ENCODE measurements at places on chromosomes 16 and 17. TPM values are rescaled to one million over a fixed set of nuclear protein-coding genes. Genes with fewer than 3 reads are reported as not detected.

The NF1 gene
- 34.9 TPM for total RNA-seq

The GJC1 gene
- 1.2 TPM for total RNA-seq

The TP53TG3B gene
- total RNA-seq = not detected

The OTOA gene
- total RNA-seq = not detected

The CES5A gene
- total RNA-seq = not detected

- no peak for DNase-seq
These were observed 144.3 kb upstream of the TNRC6C start for GRCh38 chr17:77814091-77814772.

DNA sequence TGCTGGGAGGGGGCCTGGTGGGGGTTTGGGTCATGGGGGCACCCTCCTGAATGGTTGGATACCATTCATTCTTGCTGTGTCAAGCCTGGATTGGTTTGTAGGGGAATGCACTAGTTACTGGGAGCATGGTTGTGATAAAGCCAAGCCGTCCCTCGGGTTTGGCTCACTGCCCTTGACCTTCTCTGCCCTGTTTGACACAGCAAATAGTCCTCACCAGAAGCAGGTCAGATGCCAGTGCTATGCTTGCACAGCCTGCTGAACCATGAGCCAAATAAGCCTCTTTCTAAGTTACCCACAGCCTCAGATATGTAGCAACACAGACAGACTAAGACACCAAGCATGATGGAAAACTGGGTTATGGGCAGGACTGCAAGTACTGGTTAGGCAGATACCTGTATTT is 14.6 kb downstream of the ZNF778 start:
- no peak for DNase-seq

DNA sequence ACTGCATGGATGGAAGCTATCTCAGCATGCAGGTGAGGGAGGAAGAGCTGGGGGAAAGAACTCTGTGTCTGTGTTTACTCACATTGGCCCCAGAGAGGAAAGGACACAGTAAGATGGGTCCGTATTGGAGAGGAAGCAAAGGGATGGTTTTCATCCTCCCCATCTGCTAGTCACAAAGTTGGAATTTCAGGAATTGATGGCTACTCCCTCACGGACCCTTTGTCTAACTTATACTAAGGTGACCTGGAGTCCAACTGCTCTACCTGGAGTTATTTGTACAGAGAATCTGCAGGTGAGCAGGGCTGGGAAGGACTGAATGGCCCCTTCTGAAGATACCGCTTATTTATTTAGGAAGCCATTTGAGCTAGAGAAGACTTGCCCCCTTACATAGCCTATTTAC is 55.1 kb downstream of the WNT3 start:
- DNase-seq = no peak

- DNase-seq = no peak
These were observed 126.3 kb upstream of the HSBP1 start for GRCh38 chr16:83681381-83681956.

DNA sequence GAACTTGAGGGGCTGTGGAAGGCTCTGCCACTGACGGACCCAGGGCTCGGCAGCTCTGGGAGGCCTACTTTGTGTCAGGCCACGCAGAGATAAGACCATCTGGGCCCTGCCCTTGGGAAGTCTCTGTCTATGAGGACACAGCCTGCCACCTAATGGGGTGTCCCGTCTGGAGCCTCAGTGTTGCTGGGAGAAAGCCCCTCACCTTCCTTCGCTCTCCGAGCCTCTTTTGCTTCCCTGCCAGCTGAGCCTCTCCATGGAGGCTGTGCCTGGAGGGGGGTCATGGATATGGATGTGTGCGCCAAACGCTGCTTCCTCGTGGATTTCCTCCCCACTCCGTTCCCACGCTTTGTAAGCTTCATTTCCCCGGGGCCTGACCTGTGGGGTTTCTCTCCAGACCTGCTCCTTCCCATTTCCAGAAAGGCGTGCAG is 228.8 kb downstream of the SEC14L1 start:
- DNase-seq = peak; percentile 29

DNA sequence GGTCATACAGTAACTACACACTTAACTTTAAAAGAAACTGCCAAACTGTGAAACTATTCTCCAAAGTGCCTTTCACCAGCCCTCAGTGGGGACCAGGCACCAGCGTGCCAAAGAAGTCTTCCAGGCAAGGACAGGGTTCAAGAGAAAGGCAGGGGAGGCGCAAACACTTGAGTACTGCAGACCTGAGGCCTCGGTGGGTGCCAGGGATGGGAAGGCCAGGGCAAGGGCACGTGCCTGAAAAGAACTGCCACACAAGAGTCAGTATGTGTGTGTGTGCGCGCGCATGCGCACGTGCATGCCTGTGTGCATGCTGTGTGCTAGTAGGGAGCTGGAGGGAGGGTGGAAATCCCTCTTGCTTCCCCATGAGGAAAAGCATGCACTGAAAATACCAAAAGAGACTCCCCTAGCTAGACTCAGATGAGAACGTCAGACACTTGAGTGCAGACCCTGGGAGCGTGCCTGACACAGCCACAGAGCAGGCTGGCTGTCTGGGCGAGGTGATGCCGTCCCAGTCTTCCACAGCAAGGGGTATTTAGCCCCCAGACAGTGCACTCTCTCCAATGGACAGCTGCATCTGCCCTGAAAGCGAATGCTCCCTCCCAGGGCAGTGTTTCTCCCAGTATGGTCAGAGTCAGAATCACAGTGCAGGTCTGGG is 40.1 kb upstream of the GSG1L start:
- DNase-seq = no peak

DNA sequence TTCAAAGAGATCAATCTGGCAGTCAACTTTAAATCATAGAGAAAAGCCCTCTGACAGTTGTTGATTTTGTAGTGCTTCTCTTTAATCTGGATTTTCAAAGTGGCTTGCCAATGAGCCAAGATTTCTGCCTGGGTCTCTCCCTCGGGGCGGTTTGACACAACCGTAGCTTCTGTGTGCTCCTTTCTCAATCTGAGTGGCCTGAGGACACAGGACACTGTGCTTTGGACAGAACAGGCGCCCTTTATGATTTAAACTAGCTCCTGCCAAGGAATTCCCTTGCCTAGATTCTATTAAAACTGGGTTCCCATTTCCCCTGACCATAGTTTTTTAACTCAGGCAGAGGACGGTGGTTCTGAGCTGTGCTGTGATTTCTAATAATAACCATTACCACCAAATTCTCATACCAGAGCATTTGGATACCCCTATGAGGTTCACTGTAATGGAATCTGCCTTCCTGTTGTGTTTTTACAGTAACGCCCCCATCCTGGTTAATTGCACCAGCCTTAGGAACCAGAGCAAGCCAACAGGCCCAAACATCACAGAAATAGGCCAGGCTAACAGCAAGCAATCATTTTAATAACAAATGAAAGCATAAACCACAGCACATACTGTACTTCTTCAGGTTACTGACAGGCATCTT is 4.0 kb downstream of the ZFHX3 start:
- no peak for DNase-seq

DNA sequence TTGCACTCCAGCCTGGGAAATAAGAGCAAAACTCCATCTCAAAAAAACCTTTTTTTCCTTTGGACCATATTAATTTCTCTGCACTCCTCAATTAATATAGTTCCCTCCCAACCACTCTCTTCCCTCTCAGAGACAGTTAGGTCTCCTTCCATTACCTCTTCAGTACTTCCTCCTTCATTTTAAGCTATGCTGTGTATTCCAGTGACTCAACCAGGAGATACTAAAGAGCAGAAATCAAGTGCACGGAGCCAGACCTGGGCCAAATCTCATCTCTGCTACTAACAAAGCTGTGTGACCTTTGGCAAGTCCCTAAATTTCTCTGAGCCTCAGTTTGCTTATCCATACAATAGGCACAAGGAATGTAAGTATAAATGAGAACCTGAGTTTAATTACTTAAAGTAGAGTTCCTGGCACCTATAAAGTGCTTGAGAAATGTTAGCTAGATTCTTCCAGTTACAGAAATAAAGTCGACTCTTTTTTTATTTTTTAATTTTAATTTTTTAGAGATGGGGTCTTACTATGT is 8.5 kb downstream of the PECAM1 start:
- no peak for DNase-seq

GRCh38 chr16:25751230-25751835 is 59.6 kb downstream of the HS3ST4 start:
- DNase-seq = no peak

DNA sequence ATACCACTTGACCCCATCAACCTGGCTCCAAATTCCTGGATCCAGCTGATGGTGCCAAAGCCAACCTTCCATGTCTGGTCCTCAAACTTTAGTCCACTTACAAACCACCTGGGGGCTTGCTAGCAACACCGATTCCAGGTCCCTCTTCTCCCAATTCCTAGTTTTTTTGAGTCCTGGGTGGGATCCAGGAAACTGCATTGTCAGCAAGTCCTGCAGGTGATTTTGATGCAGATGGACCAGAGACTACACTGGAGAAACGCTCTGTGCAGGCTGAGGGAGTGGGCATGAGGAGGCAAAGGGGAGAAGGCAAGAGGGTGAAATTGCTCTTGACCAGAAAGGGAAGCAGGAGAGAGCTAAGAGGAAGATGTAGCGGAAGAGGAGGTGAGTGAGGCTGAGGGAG is 21.0 kb upstream of the NOS2 start:
- no peak for DNase-seq

DNA sequence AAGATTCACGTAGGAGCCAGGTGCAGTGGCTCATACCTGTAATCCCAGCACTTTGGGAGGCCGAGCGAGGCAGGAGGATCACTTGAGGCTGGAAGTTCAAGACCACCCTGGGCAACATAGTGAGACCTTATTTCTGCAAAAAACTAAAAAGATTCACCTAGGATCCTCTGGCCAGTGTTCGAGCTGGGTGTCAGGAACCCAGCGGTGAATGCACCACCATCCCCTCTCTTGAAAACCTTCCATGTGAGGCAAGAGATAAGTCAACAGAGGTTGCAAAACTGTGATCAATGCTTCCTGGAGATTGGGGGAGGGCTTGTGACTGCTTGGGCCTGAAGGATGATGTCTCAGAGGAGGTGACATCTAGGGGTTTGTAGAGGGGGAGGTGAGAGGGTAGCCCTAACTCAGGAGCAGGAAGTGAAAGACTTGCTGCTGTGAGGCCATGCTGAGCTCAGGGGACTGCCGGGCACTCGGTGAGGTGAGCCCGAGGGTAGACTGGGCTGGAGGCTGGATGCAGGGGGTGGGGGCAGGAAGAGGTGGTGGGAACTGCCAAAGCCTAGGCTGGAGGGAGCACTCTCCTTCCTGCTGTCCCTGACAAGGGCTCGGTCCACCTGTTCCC is 11.7 kb downstream of the GJD3 start:
- no peak for DNase-seq

GRCh38 chr17:38464723-38465390 is 36.6 kb downstream of the ARHGAP23 start:
- DNase-seq = peak; percentile 24

GRCh38 chr17:47693731-47694580 is at the start of gene TBKBP1:
TBKBP1 (plus strand) TSS chr17:47694161; CDS start chr17:47696113, 1,952 bp downstream.
- peak; percentile 77 for DNase-seq

DNA sequence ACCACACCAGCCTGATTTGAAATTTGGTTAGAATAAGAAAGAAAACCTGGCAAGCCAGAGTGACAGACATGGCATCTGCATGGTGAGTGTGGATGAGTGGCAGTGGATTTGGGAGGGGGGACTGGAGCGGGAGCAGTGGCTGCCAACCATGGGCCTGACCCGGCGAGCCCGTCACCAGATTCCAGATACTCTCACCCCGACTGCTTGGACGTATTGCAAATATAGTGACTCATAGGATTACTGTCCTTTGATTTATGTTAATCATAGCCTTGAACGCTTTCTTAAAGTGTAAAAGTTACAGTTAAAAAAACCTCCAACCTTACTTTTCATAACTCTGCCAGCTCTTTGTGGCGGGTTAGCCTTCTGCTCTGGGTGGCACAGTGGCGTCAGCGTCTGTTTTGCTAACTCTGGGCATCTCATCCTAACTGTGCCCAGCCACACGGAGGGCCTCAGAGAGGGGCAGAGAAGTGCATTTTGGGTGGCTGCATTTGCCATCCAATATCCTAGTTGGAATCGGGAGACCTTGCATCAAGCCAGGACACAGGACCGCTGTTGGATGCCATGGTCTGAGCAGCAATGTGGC is 26.8 kb upstream of the FOXK2 start:
- no peak for DNase-seq

- no peak for DNase-seq
These were observed 527 bp upstream of the MGAT5B start for GRCh38 chr17:76867578-76868175.

GRCh38 chr17:34206569-34206968 is 48.5 kb upstream of the CCL2 start:
- no peak for DNase-seq

DNA sequence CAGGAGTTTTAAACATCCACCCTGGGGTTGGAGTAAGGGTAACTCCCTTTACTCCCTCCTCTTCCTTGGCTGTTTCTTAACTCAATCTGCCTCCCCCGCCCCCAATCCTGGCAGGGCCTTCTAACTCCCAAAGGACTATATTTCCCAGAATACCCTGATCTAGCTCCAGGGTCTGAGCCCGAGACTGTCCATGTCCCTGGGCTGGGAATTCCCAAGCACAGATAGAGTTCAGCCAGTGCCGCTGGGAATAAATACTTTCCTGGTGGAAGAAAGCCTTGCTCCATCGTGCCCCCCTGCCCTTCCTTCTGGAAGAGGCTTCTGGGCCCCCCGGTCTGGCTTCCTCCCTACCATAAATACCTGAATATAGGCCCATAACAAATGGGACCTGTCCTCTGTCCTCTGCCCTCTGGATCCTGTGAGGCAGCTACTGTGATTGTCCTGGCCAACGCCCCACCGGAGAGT is 10.2 kb downstream of the BAHCC1 start:
- DNase-seq = no peak

GRCh38 chr16:72311426-72311825 is 139.5 kb upstream of the PMFBP1 start:
- no peak for DNase-seq

- DNase-seq = no peak
These were observed 4.4 kb downstream of the TBX6 start for GRCh38 chr16:30087181-30087898.

DNA sequence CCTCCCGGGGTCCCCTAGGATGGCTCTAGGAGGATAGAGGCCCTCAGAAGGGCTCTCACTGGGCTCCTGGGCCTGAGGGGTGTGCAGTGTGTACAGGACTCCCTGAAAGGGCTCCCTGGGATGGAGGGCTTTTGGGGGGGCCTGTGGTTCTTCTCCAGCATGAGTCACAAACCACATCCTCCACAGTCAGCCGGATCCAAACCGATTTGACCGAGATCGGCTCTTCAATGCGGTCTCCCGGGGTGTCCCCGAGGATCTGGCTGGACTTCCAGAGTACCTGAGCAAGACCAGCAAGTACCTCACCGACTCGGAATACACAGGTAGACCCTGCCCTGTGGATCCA is 4.5 kb downstream of the TRPV2 start:
- DNase-seq = no peak
